ENCODE measurements at places on chromosomes 3 and 15. TPM values are rescaled to one million over a fixed set of nuclear protein-coding genes. Genes with fewer than 3 reads are reported as not detected.

Gene IP6K2
- total RNA-seq, result 49.0 TPM

Gene TRIM42
- total RNA-seq, result not detected

Gene OR5K2
- total RNA-seq, result not detected

Gene SLC22A13
- total RNA-seq, result 1.2 TPM

Gene NEK10
- 38.5 TPM for total RNA-seq

Gene PPARG
- 45.4 TPM for total RNA-seq

Gene PLSCR5
- not detected for total RNA-seq

Gene LIPH
- total RNA-seq, result not detected

Gene GASK1A
- 4.5 TPM for total RNA-seq

Gene LRRC57
- total RNA-seq, result 16.9 TPM

Gene DUOX2
- not detected for total RNA-seq

Gene WDR72
- total RNA-seq, result not detected

Gene IL17RD
- 8.9 TPM for total RNA-seq

Gene ACKR2
- total RNA-seq, result 0.15 TPM

Gene CEP70
- total RNA-seq, result 40.9 TPM

Gene CAMP
- total RNA-seq, result not detected

Gene WDR53
- 6.4 TPM for total RNA-seq

Gene ATP8B4
- 3.2 TPM for total RNA-seq

Gene GUCA1C
- total RNA-seq, result not detected

Gene DNAJA4
- total RNA-seq, result 3.6 TPM

Gene FETUB
- not detected for total RNA-seq

Gene FEM1B
- 41.6 TPM for total RNA-seq
